ENCODE measurements at places on chromosomes 7 and 10.

DNA sequence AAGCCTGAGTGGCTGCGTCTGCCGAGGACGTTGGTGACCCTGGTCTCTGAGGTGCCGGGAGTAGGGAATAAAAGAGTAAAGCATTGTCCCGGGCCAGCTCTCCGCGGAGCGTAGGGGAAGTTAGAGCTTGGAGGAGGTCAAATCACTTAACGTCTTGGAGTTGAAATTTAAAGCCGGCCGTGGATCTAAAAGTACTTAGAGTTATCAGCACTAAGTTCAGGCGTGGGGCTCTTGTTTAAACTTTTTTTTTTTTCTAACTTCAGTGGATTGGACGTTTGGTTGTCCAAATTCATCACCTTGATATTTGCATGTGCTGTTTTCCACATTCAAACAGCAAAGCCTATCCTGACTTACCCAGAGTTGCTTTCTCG is 700 bp downstream of the NIPSNAP2 start:
- DNase-seq = no peak

- DNase-seq = no peak
Observed at GRCh38 chr7:79216236-79216635, 237.2 kb downstream of the MAGI2 start.

DNA sequence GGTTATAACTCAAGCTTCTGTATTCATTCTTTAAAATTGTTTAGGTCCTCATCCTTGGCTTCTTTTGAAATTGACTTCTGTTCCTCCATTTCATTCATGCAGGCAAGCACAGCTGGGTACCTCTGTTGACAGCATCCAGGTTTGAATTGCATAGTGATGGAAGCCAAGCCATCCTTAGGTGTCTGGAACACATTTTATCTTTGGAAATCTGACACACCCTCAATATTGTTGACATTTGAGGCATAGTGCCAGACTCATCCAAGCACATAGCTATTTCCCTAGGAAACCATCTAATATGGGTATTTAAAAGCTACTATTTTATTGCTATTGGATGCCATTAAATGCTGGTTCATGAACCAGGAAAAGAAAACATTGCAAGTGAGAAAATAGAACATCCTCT is 142.1 kb upstream of the PTPRZ1 start:
- DNase-seq = no peak

GRCh38 chr7:134403062-134403461 is 55.8 kb downstream of the AKR1B1 start:
- DNase-seq = no peak

DNA sequence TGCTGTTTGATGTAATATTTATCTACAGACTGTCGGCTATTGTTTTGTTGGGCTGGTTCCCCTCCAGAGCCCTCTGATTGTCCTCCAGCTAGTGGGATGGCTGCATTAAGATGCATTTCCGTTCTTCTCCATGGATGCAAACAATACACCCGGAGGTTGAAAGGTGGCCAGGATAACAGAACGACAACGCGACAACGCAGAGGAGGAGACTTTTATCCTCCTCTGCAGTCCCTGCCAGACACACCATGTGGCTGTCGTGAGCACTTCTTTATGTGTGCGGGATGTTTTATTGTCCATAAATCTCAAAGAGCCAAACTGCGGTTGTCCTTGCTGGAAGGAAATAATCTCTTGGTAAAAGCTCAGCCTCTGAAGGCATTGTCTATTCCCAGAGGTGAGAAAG is 39.1 kb upstream of the TCERG1L start:
- DNase-seq = no peak

DNA sequence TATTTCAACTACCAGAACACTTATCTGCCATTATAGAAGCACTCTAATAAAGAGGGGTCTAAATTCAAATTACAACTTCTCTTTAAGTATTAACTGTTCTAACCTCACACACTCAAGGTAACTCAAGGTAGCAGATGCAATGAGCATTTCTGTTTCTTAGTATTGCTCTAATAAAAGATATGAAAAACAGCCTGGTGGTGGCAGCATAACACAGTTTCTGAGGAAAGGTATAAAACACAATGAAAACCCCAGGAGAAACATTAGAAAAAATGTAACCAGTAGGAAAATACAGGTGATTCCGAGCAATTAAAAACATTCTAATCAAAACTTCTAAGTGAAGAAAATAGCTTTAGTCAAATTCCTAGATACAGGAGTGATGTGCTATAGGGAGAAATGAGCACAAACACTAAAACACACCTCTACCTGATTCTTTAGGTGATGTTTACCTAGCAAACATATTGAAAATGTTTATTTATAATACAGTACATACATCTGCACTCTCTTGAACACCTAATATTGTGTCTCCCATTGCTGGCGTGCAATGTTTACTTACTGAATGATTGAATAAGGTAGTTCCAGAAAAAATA is 3.5 kb downstream of the MKRN1 start:
- DNase-seq = no peak

GRCh38 chr10:11339013-11339412 is 272.4 kb downstream of the USP6NL start:
- no peak for DNase-seq

DNA sequence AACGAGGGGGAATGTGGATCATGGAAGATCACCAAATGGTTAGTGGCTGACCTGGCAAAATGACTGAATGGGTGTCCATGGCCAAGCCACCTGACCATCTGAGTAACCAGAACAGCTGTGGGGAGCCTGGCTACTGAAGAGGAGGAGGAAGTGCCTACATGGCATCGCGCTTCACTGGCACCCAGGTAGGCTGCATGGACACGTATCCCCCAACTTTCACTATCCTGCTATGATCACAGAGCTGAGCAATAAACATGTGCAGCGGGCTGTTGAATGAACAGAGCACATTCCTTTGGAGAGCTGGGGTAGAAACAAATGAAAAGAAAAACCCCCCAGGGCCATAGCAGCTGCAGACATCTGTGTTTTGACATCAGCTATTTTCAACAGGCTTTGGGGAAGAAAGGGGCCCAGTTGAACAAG is 6.5 kb downstream of the AKR1B1 start:
- DNase-seq = no peak

GRCh38 chr10:25304606-25305005 is 129.8 kb downstream of the GPR158 start:
- no peak for DNase-seq

- no peak for DNase-seq
Observed at GRCh38 chr10:71433768-71434744, 37.3 kb downstream of the CDH23 start.

DNA sequence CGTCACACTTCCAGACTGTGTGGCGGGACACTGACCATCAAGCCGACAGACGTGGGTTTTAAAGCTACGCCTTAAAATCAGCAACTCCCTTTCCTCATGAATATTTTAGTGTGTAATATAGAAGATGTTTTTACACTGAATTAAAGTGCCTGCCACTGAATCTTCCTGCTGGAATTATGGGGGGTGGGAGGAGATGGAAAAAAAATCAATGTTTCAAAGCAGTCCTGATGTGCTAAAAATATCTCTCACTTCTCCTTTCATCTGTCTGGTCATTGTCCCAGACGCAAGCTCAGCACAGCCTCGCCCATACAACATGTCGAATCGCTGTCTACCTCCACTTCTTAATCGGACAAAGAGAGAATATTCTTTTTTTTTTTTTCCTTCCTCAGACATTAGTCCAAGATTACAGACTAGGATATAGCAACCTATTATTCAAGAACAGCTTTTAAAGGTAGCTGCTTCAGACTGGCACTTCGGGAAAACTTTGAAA is 165.1 kb upstream of the KLF14 start:
- DNase-seq = no peak

DNA sequence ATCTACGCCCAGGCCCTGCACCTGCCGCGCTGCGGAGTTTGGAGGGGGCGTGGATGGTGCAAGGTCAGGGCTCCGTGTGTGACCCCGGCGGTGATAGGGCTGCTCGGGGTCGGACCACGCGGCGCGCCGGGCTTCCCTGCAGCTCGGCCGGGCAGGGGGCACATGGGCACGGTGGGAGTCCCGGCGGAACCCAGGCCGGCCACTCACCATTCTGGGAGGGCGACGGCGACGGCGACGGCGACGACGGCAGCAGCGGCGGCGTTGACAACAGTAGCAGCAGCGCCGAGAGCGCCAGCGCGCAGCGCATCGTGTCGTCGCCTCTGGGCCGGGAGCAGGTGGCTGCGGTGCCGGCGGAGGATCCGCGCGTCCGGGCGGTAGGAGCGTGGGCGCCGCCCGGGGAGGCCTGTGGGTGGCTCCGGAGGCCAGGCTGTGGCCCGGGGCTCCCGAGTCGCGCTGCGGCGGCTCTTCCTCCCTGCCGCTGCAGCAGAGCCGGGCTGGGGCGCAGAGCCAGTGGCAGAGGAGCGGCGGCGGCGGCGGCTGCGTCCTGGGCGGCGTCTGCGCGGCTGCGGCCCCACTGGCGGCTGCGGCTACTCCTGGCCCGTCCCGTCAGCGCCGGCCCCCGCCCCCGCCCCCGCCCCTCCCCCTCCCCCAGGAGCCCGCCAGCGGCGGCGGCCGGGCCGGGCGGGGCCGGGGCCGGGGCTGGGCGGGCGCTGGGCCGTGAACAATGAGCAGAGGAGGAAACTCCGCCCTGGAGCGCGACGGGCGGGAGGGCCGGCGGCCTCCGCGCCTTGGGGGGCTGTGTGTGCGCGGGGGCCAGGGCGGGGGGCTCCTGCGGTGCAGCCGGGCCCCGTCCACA is at the start of gene PODXL:
TSS of gene PODXL (minus strand) at position 576 of the 856 bp plus-strand sequence. CDS start at position 307, 269 bp downstream.
- DNase-seq = peak; percentile 40

DNA sequence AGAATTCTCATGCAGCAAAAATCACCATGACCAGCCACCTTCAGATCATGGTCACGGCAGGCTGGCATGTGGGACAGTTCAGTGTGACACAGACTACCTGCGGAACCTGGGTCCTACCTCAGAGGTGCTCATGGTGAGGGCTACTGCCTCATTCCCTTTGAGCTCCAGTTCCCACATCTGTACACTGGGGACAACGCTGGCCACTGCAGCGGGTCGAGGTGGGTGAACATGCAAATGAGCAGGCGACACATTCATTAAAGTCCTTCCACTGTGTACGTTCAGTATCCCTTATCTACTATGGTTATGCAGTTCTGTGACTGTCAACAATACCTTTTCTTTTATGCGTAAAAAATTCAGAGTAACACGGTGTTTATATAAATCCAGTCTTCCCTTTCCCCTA is 218.7 kb upstream of the AOAH start:
- no peak for DNase-seq

DNA sequence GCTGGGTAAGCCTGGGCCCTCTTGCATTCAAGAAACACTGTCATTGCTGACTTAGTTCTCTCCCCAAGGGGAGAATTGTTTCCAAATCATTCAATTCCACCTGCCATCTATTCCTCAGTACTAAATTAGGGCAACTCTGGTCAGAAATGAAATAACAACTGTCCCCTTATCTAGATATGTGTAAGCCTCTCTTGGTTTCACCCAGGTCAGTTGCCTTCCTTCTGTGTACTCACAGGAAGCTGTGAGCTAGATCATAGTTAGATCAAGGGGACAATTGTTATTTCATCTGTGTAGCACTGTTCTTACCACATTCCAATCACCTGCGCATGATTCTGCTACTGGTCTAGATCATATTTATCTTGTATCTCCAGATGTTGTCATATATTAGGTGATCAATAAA is 483.0 kb upstream of the SORCS1 start:
- no peak for DNase-seq

DNA sequence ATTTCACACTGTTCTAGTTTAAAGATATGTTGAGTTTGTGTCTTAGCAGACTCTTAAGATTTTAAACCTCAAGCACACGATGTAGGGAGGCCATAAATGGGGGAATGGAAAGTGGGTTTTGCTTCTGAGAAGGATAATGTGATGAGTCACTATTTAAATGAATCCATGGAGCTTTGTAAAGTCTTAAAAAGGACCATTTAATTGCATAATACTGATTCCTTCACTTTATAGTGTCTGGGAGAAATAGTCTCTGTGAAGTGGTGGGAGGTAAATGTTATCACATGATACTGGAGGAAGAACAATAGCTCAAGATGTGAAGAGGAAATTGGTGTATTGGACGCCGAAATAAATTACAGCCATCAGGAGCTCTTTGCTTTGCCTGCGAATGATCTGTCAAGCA is 84.0 kb upstream of the MYO3A start:
- DNase-seq = no peak

- DNase-seq = no peak
Observed at GRCh38 chr7:94375691-94376090, 19.0 kb upstream of the COL1A2 start.

DNA sequence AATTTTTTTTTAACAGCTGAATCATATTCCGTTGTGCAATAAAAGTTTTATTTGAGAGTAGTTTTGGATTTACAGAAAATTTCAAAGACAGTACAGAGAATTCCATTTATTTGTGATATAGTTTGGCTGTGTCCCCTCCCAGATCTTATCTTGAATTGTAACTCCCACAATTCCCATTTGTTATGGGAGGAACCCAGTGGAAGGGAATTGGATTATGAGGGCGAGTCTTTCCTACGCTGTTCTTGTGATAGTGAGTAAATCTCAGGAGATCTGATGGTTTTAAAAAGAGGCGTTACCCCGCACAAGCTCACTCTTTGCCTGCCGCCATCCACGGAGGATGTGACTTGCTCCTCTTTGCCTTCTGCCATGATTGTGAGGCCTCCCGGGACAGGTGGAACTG is 228.0 kb upstream of the MAGI2 start:
- DNase-seq = no peak

DNA sequence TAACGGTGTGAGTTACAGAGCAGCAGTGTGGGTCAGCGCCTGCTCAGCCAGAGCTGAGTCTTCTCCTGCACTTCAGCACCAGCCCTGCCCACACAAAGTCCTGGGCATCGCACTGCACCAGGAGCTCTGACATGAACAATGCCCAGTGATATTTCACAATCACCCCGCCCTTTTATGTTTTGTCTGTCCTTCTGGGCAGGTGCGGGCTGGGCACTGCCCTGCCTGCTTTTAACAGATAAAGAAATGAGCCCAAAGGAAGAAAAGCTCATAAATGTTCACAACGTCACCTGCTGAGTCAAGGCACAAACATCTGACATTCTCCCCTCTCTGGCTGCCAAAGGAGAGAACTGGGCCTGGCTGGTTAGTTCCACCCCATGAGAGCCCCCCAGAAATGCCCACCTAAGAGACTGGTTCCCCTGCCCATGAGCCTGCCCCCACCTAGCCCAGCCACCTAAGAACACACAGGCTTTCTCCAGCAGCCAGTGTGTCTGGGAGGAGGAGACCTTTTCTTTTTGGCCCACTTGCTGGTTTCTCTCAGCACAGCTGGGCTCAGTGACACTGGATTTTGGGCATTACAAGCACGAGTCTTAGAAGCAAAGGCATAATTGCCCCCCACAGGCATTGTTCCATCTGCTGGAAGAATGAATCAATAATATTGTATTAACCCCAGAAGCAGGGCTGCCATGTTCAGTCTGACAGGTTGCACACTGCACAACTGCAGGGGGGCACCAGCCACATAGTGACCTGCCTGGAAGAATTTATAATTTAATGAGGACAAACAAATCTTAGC is 22.3 kb downstream of the CALML3 start:
- DNase-seq = no peak

Data from T-helper 22 cell (primary cell).